ENCODE measurements at places on chromosomes 13 and 19.
A peak's percentile ranks its signal among the peaks of the same experiment; 100 is the strongest.

GRCh38 chr13:80695841-80696240, 354.9 kb upstream of the SPRY2 start:
- DNase-seq: no peak

- peak; percentile 11 for DNase-seq
Measured at GRCh38 chr19:30085394-30085793, 143.4 kb downstream of the URI1 start.

GRCh38 chr13:39394796-39395678, 208.0 kb downstream of the LHFPL6 start:
- no peak for DNase-seq

GRCh38 chr13:51645154-51645650, 60.9 kb downstream of the WDFY2 start:
- DNase-seq: no peak

GRCh38 chr13:47396915-47397314, 500.1 kb upstream of the HTR2A start:
- DNase-seq: no peak

DNA sequence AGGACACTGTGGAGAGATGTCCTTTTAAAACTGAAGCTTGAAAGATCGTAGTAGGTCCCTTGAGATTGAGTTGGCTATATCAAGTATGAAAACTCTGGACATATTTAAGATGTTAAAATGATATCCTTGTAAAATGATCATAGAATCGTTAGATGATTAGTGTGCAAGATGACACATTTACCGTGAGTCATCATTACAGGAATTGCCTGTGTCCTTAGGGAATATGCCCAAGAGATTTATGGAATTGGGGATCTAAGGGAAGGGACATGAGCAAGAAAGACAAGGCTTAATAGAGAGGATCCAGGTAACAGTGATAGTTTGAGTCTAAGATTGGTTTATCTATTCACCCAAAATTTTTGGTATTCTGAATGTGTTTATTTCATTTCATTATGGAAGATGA, 233.7 kb downstream of the GPC5 start:
- peak; percentile 73 for DNase-seq

GRCh38 chr13:74289861-74290773, 155.9 kb upstream of the KLF12 start:
- peak; percentile 18 for DNase-seq

DNA sequence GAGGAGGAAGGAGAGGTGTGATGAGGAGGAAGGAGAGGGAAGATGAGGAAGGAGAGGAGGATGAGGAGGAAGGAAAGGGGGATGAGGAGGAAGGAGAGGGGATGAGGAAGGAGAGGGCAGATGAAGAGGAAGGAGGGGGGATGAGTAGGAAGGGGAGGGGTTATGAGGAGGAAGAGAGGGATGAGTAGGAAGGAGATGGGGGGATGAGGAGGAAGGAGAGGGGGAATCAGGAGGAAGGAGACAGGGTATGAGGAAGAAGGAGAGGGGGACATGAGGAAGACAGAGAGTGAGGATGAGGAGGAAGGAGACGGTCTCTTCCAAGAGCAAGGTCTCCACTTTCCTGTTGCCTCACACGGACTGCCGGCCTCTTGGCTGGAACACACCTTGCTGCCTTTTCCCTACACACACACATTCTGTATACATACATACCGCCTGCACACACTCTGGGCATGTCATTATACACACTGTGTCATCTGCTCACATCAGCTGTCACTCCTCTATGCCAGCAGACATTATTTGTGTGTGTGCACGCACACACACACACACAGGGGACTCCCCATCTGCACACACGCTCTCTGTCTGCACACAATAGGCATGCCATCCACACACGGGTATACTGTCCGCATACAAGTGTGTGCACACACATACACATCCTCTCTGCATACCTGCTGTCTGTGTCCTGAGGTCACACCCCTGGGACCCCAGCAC, 11.1 kb upstream of the VSTM2B start:
- peak; percentile 36 for DNase-seq

DNA sequence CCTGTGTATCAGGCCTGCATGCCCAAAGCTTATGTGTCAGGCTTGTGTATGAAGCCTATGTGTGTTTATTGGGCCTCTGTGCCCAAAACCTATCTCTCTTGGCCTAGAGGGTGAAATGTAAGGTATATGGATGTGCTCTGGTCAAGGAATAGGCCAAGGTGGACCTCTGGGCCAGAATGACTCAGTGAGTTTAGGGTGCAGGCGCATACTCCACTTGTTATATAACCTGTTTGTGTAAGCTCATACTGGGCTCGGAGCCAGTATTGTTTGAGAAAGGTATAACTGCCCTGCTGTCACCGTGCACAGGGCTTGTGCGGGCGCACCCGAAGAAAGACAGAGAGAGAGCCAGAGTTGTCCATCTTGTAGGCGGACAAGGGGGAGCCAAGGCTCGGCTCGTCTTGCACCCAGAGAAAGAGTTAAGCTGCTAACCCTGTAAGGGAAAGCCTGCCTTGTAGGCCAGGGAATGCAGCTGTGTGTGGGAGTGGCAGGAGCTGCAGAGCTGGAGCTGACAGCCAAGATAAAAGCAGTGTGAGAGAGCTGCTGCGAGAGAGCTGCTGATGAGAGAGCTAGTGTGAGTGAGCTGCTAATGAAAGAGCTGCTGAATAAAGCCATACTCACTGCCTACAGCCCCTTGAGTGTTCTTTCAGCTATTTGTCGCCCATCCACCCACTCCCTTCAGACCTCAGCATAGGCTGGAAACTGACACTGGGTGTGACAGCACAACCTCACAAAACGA, 43.4 kb upstream of the N4BP2L1 start:
- DNase-seq: no peak

DNA sequence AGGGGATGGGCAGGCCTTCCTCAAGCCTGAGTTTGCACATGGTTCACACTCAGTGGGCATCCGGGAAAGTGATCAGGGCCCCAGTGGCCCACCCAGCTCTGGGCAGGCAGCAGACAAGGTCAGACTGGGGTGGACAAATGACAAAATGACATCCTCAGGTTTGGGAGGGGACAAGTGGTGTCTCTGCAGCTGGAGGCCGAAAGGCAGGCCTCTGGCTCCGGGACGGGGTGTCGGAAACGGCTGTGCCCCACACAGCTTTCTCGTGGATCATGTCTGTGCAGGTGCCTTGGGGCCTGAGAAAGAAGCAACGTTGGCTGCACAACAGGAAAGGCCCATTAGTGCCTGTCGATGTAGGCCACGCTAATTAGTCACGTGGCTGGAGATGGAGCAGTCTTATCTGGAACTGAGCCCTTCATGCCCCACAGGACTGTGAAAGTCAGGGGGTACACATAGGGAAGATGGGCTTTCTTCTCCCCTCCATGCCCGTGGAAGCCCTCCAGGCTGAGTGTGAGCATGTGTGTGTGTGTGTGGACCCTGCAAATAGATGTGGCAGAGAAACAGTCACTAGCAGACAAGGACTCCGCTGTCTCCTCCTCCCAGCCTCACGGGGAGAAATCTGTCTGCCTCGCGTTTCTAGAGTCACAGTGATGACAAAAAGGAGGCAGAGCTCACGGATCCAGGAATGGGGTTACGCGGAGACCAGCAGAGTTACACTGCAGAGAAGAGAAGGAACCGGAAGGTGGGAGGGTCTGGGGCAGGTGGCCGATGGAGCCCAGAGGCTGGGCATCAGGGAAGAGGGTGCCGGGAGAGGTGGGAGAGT, 44.2 kb downstream of the CHST8 start:
- no peak for DNase-seq

Measured in RKO (cell line).